Mesenteric fat pad (tissue), 1 donor: ENCODE measurements at places on chromosomes 3 and 15. TPM values are rescaled to one million over a fixed set of nuclear protein-coding genes. Genes with fewer than 3 reads are reported as not detected.

- DNase-seq: no peak
These were observed 115.2 kb downstream of the LEKR1 start for GRCh38 chr3:156941311-156941710.

GRCh38 chr15:96422125-96422524, 91.6 kb downstream of the NR2F2 start:
- DNase-seq: no peak

- DNase-seq: no peak
These were observed 28.4 kb downstream of the RGMA start for GRCh38 chr15:93060336-93061248.

- no peak for DNase-seq
These were observed 55.3 kb upstream of the LEKR1 start for GRCh38 chr3:156770699-156771414.

GRCh38 chr15:76994001-76994400, 925 bp upstream of the PSTPIP1 start:
- peak; percentile 89 for DNase-seq

DNA sequence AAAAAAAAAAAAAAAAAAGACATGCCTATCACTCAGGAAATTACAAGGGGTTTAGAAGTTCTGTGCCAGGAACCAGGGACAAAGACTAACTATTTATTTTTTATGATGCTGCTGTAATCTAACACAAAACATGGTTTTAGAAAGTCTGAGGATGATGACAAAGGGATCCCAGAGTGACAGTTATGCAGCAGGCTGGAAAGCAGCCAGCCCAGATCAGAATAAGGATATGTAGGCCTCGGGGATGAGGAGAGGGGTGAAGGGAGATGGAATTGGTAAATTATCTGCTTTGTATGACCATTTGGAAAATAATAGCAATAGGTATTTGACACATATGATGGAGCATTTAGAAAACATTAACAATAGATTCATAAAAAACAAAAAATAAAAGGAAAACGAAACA, 34.1 kb upstream of the NMD3 start:
- no peak for DNase-seq

The HRG gene
- total RNA-seq: not detected

The ULK3 gene
- total RNA-seq: 31.5 TPM

The PIGZ gene
- total RNA-seq: 10.2 TPM
